ENCODE measurements at places on chromosomes 12 and 14.

GRCh38 chr12:94535510-94535921 is 75.8 kb upstream of the CEP83 start:
- DNase-seq = no peak

DNA sequence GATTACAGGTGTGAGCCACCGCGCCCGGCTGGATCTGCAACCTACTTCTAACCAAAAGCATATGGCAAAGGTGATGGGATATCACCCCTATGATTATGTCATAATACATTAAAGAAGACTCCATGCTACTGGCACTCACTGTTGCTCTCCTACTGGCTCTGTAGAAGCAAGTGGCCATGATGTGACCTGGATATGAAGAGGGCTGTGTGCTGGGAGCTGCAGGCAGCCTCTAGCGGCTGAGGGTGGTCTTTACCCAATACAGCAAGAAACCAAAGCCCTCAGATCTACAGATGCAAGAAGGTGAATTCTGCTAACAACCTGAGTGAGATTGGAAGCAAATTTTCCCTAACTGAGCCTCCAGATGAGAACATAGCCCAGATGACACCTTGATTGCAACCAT is 34.2 kb upstream of the TRIM9 start:
- no peak for DNase-seq

DNA sequence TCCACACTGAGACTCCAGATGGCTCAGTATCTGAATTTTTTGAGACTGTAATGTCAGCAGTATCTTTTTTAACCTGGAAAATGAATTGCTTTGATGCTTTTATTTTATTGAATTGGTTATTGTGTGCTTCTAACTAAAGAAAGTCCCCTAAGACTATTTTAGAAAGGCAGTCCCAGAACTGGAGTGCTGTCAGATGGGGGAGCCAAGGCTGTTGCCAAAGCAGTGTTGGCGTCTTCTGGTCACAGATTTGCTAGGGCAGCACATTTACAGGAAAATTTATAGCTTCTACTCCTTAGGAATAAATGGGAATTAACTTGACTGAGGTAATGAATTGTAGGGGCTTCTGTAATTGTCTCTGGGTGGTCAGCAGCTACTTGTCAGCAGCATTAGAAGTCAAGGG is 157.1 kb upstream of the ARHGAP5 start:
- no peak for DNase-seq

DNA sequence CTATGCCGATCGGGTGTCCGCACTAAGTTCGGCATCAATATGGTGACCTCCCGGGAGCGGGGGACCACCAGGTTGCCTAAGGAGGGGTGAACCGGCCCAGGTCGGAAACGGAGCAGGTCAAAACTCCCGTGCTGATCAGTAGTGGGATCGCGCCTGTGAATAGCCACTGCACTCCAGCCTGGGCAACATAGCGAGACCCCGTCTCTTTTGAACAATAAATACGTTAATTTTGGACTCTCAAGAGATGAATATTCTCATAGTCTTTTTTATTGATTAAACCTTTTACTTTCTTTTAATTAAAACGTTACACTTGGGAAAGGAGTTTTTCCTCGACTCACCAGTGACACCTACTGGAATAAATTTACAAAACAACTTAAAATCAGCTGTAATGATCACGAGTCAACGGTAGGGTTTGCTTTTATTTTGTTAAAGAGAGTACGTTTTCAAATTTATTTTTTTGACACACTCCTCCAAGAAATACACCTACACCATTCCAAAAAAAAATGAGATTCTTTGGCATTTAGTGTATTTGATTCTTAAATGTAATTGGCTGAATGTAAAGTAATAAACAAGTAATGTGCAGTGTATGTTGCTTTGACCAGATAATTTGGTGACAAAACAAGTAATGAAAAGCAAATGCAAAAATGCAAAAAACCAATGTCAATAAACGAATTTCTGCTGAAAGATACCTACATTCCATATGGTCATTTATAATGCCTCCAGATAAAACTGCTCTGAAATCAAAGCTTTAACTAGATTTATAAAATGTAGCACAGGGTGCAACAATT is 687 bp upstream of the RPS29 start:
- DNase-seq = no peak

- DNase-seq = no peak
Measured at GRCh38 chr14:71716041-71716772, 216.0 kb upstream of the RGS6 start.

- no peak for DNase-seq
Measured at GRCh38 chr12:128394137-128394536, 127.2 kb downstream of the TMEM132C start.

DNA sequence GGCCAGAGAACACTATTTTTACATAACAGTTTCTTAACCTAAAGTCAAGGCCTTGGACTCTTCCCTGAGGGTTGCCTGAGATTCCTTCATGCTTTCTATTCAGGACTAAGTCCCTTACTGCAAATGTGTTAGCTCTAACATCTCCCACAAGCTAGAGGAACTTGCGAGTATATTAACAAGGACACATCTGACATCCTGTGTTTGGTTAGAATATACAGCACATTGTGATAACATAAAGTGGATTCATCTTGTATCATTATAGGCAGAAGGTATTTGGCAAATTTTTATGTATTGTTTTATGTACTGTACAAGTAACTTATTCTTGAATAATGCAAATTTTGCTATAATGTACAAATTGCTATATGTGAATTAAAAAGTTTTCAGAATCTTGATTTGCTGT is 45.5 kb downstream of the SH2B3 start:
- DNase-seq = no peak

DNA sequence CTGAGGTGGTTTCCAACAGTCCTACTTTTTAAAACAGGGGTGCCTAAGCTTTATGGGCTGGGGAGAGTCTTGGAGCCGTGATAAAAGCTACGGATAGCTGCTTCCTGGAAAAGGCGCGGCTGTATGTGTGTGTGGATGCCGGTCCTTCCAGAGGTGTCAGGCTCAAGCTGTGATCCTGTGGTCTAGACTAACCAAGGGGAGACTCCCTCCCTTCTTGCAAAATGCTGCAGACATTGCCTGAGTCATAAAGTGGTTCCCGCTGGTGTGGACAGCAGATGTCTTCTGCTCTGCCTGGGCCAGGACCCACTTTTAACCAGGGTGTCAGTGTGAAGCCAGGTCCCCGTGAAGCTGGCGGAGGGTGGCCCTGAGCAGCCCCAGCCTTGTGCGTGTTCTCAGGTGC is 37.8 kb downstream of the CCDC92 start:
- DNase-seq = no peak

- DNase-seq = no peak
Measured at GRCh38 chr14:78028471-78028870, 141.7 kb upstream of the NRXN3 start.

DNA sequence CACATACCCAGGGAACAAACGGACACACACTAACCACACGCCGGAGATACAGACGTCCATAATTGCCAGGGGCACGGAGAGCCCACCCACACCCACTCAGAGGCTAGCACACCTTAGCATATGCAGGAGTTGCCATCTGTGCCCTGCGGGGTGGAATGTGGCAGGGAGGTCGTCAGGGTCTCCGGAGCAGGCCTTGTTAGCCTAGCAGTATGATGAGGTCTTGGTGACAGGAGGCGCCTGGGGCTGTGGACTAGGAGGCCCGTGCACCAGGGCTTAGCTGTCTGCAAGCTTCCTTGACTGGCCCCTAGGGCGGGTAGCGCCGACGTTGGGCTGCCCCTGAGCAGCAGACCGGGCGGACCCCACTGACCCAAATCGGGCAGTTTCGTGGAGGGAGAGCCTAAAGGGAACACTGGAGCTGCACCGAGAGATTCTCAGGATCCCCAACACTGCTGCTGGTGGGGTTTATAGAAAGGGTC is 10.0 kb downstream of the STAC3 start:
- no peak for DNase-seq

DNA sequence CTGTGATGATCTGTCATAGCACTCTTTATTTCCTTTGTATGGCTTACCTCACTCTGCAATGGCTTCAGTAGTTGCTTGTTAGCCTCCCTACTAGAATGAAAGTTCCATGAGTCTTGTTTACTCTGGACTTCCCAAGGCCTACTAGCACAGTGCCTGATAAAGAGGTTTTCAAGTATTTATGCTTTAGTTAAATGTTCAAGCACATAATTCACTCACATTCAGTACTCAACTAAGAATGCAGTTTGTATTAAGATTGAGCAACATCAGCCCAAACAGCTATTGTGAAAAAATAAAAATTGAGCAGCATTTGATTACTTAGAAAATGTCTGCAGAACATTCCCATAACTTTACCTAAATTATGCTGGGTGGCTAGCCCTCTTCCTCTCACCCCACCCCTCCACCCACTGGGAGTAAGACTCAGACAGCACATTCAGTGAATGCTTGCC is 158.9 kb upstream of the AMIGO2 start:
- no peak for DNase-seq
